ENCODE measurements at places on chromosomes 4 and X.

DNA sequence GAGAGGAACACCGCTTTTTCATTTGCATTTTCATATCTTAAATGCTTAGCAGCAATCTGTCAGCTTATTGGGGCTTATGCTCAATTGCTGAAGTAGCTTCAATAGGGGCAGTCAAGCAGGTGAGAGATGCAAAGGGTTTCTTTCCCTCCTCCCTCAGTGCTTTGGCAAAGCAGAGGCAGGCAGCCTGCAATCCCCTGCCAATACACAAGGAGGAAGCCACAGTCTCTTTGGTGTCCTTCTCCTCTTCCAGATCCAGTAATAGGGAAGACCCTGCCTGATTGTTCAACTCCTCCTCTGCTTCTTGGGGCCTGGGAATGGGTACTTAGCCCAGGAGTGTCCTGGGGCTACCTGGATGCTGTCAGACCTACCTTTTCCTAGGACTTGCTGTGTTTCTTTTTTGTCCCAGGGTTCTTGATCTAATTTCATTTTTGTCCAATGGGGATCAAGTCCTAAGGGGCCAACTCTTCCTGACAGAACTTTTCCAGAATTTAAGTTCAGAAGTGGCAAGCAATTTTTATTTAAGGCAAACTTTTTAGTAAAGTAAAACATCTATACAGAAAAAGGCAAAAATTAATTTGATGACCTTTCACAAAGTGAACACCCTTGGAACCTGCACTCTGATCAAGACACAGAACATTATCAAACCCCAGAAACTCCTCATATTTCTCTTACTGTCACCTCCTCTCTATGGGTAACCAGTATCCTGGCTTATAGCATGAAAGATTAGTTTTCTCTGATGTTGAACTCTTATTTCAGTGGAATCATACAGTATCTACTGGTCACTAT, 260.3 kb downstream of the PPP3CA start:
- no peak for DNase-seq

DNA sequence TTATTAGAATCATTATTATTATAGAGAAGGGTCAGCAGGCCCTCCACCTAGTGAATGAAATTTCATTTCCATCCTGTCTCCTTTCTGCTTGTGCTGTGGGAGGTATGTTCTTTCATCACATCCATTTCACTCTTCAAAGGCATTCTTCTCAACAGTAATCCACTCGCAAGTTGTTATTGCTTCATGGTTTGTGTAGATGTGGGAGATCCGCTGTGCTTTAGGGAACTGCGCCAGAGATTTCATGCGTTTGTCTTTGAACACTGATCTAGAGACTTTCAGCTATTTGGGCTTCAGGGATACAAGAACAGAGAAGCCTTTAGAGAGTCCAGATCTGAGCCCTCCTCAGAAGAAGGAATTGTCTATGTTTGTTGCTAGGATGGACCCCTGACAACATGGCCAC, 53.5 kb upstream of the PUDP start:
- DNase-seq: no peak

DNA sequence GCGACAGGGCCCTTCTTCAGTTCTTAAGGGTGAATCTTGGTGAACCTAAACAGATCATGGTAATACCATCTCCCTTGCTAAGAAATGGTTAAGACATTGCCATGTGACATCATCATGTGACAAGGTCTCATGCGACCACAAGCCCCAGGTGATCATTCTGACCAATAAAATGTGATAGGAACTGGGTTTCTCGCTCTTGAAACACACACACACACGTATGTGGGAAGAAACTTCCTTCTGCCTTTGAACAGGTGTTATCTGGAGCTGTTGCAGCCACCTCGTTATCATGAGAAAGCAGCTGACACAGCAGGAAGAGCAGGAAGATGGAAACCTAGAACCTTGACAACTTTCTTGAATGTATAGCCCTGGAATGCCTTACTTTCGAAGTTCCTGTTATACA, 10.2 kb downstream of the SOD3 start:
- no peak for DNase-seq

DNA sequence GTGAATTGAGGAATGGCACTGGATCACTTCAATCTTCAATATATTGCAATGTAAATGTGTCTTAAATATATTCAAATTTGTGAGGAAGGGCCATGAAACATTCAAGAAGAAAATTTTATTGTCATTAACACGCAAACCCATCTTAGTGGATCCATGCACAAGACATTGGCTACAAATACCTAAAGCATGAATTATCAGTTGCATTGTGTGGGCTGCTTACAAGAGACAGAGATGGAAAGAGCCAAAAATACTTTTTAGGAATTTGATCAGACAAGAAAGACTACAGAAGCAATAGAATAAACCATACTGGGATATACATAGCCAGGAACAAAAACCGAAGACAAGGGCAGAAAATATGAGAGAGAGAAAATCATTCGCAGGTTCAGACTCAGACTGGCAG, 616.2 kb upstream of the GRIA3 start:
- no peak for DNase-seq
